Motor neuron (in vitro differentiated cells): ENCODE measurements at places on chromosomes 7 and 10. TPM values are rescaled to one million over a fixed set of nuclear protein-coding genes. Genes with fewer than 3 reads are reported as not detected.

Gene ANXA8L1
- total RNA-seq, result 1.4 TPM in 2 replicates

DNA sequence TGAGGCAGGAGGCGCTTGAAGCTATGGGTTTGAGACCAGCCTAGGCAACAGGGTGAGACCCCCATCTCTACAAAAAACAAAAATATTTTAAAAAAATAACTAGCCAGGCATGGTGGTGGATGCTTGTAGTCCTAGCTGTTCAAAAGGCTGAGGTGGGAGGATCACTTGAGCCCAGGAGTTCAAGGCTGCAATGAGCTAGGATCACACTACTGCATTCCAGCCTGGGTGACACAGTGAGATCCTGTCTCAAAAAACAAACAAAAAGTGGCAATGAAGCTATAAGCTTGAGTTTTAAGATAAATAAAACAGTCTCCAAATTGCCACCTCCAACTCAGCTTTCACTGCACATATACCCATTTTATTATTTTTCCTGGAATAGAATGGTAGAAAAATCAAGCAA, 281.3 kb downstream of the IPMK start:
- ATAC-seq, result no peak

Gene CTAGE4
- 0.53 TPM in 1 of 2 replicates, not detected in the other for total RNA-seq

DNA sequence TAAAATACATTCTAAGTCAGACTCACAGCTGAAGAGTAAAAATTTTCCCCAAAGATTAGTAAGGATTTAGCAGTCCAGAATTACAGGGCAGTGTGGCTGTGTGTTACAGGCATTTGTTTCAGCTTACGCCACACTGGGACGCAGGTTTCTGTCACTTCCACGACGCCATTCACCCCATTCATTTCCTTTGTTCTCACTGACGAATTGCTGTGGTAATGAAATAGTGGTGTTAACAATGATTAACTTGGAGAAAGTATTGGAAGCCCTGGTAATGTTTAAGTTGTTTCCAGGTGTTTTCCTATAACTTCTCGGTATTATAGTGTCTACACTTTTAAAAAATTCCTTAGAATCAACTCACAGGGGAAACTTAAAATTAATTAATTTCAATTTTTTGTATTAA, 370.9 kb downstream of the SH2D4B start:
- ATAC-seq, result no peak

- ATAC-seq, result no peak
These were observed 20.5 kb upstream of the MLXIPL start for GRCh38 chr7:73644688-73645286.

GRCh38 chr7:90938371-90938770, 325.9 kb upstream of the FZD1 start:
- ATAC-seq, result no peak

GRCh38 chr7:90345595-90346335, 751 bp upstream of the GTPBP10 start:
- ATAC-seq, result peak; percentile 20

Gene CPVL
- total RNA-seq, result 5.0 and 5.7 TPM in 2 replicates

- peak; percentile 16 for ATAC-seq
These were observed 11.5 kb upstream of the SLC29A3 start for GRCh38 chr10:71307469-71308085.

- ATAC-seq, result no peak
These were observed 12.7 kb upstream of the BTBD16 start for GRCh38 chr10:122258136-122259074.

DNA sequence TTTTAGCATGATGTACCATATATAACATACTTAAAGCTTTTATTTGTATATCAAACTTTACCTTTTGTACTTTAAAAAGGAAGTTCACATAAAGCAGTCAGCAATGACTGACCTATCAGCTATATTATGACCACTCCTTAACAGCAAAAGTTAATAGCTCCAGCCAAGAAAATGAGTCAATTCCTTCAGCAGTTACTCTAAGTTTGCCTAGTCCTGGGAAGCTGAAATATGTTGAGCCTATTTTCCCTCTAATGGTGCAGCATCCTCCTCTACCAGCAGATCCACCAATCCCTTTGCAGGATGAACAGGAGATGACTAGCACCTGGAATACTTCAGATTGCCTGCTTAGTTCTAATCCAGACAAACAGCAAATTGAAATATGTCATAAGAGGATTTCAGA, 64.2 kb downstream of the CUL2 start:
- ATAC-seq, result no peak

DNA sequence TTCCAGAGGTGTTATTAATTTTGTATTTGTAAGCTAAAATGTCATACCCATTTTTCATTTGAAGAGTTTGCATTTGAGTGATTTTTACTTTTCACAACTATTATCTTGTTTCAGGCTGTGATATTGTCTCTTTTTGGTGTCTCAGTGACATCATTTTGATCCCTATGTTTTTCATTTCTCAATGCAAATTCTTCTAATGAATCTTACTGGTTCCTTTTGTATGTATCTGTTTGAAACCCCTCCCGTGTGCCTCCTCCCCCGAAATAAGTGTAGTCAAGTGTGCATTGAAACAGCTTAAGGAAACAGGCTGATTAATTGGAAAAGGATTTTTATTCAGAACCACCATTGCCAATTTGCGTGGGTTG, 77.8 kb downstream of the SHH start:
- no peak for ATAC-seq

DNA sequence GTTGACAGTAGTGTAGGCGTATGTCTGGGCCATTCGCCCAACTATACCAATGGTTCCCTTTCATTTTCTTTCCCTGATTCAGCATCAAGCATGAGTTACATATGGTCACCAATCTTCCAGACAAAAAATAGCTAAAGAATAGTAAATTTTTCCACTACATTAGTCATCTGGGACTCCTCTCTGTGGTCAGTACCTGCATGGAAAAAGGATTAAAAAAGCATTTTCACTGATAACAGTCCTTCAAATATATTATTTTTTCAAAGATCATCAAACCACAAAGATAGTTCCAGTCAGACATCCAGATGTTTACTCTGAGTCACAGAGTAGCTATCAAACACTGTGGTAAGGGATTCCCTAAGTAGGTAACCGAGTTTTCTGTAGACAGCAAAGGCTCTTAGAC, 302.6 kb upstream of the SEMA3D start:
- ATAC-seq, result no peak

DNA sequence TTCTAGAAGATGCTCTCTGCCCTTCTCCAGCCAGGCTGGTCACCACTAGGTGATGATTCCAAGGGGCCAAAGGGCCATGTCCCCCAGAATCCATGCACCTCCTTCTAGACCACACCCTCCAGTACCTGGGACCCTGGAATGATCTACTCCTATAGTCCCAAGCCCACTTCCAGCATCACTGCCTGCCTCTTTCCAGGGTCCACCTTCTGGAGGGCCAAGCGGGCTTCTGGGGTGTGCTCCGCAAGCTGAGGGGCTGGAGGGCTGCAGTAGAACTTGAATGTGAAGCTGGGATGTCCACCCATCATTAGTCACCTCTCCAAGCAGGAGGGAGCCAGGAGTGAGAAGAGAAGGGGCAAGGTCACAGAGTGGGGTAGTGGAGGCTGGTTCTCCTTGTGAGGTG, 234.4 kb upstream of the MYO3A start:
- ATAC-seq, result no peak

DNA sequence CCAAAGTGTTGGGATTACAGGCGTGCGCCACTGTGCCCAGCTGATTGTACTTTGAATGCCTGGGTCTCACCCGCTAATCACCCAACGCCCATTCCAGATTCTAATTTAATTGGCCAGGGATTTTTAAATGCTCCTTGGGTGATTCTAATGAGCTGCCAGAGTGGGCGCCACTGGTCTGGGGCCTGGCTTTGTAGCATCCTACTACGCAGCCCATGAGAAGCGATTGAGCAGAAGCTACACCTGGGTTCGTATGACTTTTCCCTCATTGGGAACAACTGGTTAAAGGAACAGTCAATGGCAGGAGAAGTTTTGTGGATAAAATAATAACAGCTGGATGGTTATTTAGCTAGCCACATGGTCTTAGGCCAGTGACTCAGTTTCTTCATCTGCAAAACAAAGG, 108.0 kb downstream of the SPAG6 start:
- ATAC-seq, result no peak

Gene CFAP43
- total RNA-seq, result 1.4 and 2.7 TPM in 2 replicates

Gene VPS26A
- total RNA-seq, result 42.3 and 59.9 TPM in 2 replicates

- no peak for ATAC-seq
These were observed 41.8 kb upstream of the SEMA3A start for GRCh38 chr7:84236398-84236797.

Gene GNAT3
- total RNA-seq, result not detected in 2 replicates
